ENCODE measurements at places on chromosomes 12 and 14. TPM values are rescaled to one million over a fixed set of nuclear protein-coding genes. Genes with fewer than 3 reads are reported as not detected.

The SMCO2 gene
- 1.7 TPM for total RNA-seq

The USP5 gene
- 107 TPM for total RNA-seq

The GARIN6 gene
- total RNA-seq = not detected

The MYO1H gene
- total RNA-seq = not detected

The FOXG1 gene
- total RNA-seq = not detected

The TSPAN9 gene
- total RNA-seq = 5.1 TPM

The GRIN2B gene
- total RNA-seq = not detected

The SLC35F4 gene
- total RNA-seq = not detected

The RND1 gene
- 7.6 TPM for total RNA-seq

The TRIM9 gene
- 2.6 TPM for total RNA-seq

The AGAP2 gene
- 0.23 TPM for total RNA-seq

The RNASE7 gene
- total RNA-seq = not detected

The SART3 gene
- 165 TPM for total RNA-seq

The SCNN1A gene
- 2.9 TPM for total RNA-seq
